ENCODE measurements at places on chromosomes 2 and 18. TPM values are rescaled to one million over a fixed set of nuclear protein-coding genes. Genes with fewer than 3 reads are reported as not detected.

DNA sequence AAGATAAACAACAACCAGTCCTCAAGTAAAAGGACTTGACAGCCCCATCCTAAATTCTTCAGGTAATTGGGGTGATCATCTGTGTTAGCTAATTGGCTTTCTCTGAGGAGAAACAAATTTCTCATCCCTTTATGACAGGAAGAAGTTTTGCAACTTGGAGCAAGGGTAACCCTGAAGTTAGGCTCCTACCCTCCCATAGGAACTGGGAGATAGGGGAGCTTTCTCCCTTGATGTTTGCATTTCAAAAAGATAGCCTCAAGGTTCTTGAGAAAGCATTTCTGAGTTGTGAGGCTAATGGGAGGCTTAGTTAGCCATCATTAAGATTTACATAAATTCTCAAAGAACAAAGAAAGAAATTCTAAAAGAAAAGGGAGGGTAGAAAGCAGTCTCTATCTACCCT lies 95.4 kb downstream of the MAP2 start:
- no peak for DNase-seq

CCDC141 gene
- 6.0 TPM for total RNA-seq

- DNase-seq: no peak
These were observed 109.2 kb upstream of the THOC1 start for GRCh38 chr18:377088-377487.

- DNase-seq: no peak
These were observed 35.1 kb upstream of the VPS54 start for GRCh38 chr2:64054161-64054915.

- no peak for DNase-seq
These were observed 16.0 kb upstream of the SKA1 start for GRCh38 chr18:50358844-50359243.

DNA sequence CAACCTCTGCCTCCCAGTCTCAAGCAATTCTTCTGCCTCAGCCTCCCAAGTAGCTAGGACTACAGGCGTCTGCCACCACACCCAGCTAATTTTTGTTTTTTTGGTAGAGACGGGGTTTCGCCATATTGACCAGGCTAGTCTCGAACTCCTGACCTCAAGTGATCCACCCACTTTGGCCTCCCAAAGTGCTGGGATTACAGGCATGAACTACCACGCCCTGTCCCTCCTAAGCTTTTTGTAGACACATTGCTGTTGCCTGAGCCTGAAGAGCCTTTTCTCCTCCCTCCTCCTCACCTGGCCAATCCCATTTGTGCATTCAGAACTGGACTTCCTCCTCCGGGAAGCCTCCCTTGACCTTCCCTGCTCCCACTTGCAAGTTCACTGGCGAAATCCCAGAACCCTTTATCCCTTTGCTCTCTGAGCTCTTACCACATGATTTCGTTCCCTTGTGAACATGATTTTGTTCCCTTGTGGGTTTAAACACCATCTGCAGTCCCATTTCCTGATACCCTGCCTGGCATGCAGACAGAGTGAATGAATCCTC lies 2.6 kb downstream of the C2orf72 start:
- no peak for DNase-seq

GRCh38 chr2:239382384-239382880 lies 18.4 kb downstream of the HDAC4 start:
- DNase-seq: no peak

- DNase-seq: no peak
These were observed 112.8 kb downstream of the NDUFA10 start for GRCh38 chr2:239912171-239912937.

ATRAID gene
- total RNA-seq: 93.8 TPM

DNA sequence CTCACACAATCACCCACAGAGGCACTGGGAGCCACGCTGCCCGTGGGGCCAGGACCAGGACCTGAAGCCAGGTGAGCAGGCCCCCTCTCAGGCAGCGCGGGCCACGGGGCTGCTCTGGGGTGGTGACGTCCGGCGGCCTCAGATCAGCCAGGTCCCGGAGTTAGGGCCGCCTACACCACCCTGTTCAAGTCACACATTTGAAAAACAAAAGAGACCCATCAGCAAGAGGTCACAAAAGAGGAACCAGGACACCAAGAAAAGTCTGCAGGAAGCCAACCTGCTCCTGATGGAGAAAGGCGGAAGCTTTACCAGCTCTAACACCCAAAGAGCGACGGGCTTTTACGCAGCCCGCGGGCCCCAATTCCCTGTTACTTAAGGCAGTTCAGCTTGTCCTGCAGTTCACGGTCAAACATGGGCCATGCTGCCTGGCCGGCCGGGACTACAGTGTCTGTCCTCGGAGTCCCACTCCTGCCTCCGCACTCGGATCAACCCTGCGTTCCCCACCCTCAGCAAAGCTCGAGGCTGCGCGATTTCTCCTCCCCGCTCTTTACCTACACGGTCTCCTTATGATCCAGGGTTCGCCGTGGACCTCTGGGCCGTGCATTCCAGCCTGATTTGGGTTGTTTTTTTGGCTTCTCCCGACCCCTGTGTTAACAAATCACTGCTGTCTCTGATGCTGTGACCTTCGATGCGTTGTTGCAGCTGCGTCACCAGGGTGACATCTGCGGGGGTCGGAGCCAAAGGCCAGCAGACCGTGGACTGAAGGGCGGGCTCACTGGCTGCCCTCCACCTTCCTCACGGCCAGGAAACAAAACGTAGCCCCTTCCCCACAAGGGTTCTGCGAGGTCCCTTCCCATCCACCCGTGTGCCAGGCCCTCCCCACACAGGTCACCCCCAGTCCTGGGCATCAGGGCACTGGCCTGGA lies 31.0 kb downstream of the SNORC start:
- no peak for DNase-seq

- no peak for DNase-seq
These were observed 49.9 kb downstream of the SOX11 start for GRCh38 chr2:5742126-5742525.

GRCh38 chr2:102436323-102436722 lies 13.4 kb downstream of the IL18RAP start:
- DNase-seq: no peak

GRCh38 chr18:44828080-44828479 lies 147.4 kb downstream of the SETBP1 start:
- peak; percentile 18 for DNase-seq

- DNase-seq: no peak
These were observed 404.0 kb upstream of the MYT1L start for GRCh38 chr2:2735041-2735440.

- no peak for DNase-seq
These were observed 106.9 kb downstream of the CDK15 start for GRCh38 chr2:201913201-201913600.

MYOM1 gene
- total RNA-seq: 70.2 TPM

DNA sequence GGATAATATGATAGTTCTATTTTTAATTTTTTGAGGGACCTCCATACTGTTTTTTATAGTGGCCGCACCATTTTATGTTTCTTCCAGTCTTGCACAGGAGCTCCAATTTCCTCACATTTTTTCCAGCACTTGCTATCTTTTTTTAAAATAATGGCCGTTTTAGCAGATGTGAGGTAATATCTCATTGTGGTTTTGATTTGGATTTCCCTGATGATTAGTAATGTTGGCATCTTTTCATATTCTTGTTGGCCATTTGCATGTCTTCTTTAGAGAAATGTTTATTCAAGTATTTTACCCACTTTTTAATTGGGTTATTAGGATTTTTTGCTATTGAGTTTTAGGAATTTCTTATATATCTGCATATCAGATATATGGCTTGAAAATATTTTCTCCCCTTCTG lies 29.9 kb upstream of the NAPG start:
- no peak for DNase-seq

- no peak for DNase-seq
These were observed 27.4 kb upstream of the MTIF2 start for GRCh38 chr2:55296393-55296792.

FRZB gene
- total RNA-seq: 8.1 TPM

DNA sequence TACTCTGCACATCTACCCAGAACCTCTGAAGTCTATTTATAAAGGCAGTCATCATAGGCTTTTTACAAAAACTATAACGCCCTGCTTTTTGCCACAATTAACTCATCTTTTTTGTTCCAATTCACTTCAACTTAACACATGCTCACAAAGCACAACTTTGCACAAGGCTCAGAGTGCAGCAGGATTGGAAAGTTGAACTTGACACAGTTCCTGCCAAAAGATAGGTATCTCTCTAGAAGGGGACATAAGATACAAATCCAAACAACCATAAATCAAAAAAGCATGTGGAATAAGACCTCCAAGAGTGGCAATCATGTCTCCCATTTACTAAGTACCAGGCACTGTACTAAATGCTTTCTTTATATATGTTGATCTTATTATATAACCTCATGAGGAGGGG lies 36.2 kb downstream of the RPL37A start:
- DNase-seq: no peak

- no peak for DNase-seq
These were observed 677 bp upstream of the TMEM178A start for GRCh38 chr2:39664888-39665591.

GRCh38 chr2:226215902-226216503 lies 583.6 kb downstream of the IRS1 start:
- DNase-seq: no peak

GRCh38 chr2:85888020-85888683 lies 638 bp downstream of the ST3GAL5 start:
- no peak for DNase-seq

DNA sequence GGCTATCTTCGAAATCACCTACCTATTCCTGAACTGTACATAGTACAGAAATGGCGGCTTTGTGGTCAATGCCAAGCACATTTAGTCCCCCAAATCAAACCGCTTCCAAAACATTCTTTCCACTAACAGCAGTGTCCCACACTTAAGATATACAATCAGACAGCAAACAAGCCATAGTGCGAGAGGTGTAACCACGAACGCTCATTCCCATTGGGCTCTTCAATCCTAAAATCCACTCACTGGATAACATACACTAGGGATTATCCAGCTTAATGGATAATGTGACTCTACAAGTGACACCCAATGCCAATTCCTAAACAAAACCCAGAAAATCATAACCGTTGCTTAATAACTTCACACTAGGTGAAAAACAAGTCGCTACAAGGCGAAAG lies 2.0 kb downstream of the XPO1 start:
- peak; percentile 51 for DNase-seq

FZD7 gene
- 50.2 TPM for total RNA-seq

- peak; percentile 33 for DNase-seq
These were observed 307.3 kb upstream of the CNTNAP5 start for GRCh38 chr2:123717636-123718334.

UGT1A6 gene
- total RNA-seq: 3.0 TPM

MTCL1 gene
- 10.7 TPM for total RNA-seq

DNA sequence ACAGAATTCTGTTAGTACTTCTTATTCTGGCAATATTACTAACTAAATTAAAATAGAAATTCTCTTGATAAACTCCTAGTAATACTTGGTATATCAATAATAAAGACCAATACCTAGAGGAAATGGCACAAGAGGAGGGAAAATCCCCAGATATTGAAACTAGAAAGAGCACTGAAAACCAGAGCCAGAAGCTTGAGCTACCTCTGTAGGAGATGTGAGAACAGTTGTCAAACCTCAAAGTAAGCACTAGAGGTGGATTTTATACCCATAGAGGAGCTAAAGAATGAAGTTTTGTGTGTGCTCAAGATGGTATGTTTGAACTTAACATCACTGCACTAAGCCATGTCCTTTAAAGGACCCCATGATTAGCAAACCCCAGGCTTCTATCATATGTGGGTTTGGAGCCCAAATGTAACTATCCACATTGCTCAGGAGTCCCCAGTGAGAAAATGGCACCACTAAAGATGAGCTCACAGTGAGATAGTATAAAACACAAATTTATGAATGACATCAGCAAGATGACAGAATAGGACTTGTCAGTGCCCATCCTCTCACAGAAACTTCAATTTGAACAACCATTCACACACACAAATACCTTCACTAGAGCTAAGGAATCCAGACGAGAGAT lies 122.1 kb downstream of the PKP4 start:
- DNase-seq: no peak

- DNase-seq: no peak
These were observed 20.8 kb upstream of the MAP4K4 start for GRCh38 chr2:101676674-101677073.

DNAJC5G gene
- total RNA-seq: not detected

RBM44 gene
- total RNA-seq: 2.1 TPM
